ENCODE measurements at places on chromosomes 13 and 19. TPM values are rescaled to one million over a fixed set of nuclear protein-coding genes. Genes with fewer than 3 reads are reported as not detected.

DNA sequence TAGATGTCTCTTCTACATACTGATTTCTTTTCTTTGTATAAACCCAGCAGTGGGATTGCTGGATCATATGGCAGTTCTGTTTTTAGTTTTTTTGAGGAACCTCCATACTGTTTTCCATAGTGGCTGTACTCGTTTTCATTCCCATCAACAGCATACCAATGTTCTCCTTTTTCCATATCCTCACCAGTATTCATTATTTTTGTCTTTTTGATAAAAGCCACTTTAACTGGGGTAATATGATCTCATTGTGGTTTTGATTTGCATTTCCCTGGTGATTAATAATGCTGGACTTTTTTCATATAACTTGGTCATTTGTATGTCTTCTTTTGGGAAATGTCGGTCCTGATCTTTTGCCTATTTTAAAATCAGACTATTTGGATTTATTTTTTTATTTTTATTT, 108.5 kb downstream of the PAN3 start:
- DNase-seq, result no peak

GRCh38 chr13:114078461-114079451, 53.7 kb downstream of the RASA3 start:
- no peak for DNase-seq

DNA sequence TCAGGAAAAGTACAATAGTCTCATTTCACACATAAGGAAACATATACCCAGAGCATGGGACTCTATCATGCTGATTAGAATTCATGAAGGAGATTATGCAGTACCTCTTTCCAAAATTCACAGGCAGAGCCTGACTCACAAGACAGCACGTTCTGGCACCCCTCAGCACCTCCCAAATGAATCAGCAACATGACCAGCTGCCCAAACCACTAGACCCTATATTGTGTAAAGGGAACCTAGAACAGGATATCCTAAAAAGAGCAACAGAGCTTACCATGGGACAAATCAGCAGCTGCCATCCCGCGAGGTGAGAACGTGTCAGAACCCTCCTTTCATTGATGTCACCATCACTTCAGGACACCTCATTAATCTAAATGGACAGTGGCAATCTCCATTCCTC, 2.5 kb downstream of the ZNF426 start:
- DNase-seq, result no peak

Gene ONECUT3
- not detected for total RNA-seq

DNA sequence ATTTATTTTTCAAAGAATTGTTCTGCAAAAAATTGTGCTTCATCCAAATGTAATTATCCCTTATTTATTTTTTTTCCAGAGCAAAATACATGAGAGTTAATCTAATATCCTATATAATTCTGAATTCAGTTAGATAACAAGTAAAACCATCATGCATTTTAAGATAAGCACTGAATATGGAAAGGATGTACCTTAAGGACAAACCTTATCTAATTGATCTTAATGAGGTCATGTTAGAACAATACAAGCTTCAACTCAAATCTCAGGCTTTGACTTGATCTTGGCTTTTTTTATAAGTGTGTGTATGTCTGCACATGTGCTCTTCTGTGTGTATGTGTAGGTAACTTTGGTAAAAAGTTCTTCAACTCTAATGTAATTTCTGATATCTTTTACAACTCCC, 1828.8 kb downstream of the PCDH9 start:
- no peak for DNase-seq
